Activated CD4-positive, alpha-beta memory T cell treated with anti-CD3 and anti-CD28 coated beads for 36 hours (primary cell): ENCODE measurements at places on chromosomes 3 and 15. TPM values are rescaled to one million over a fixed set of nuclear protein-coding genes. Genes with fewer than 3 reads are reported as not detected.

Gene C3orf22
- not detected for total RNA-seq

Gene SPINK8
- total RNA-seq = not detected

DNA sequence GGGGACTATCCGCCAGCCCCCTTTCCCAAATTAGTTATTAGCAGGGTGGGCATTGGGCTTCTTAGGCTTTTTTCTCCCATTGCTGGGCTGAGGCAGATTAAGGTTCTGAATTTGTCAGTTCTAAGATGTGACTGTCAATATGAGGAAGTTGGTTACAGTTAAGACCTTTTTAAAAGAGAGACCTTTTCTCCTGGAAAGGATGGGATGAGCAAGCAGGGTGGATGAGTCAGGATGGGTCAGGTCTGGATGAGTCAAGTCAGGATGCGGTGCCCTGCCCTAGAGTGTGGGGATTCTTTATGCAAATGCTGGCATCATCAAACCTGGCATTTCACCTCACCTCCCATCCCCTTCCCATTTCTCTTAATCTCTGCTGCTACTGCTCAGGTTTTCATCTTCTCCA lies 1.9 kb downstream of the AEN start:
- DNase-seq = peak; percentile 89

- no peak for DNase-seq
Measured at GRCh38 chr15:100255644-100256043, 86.1 kb downstream of the ADAMTS17 start.

Gene DUOXA2
- total RNA-seq = not detected

DNA sequence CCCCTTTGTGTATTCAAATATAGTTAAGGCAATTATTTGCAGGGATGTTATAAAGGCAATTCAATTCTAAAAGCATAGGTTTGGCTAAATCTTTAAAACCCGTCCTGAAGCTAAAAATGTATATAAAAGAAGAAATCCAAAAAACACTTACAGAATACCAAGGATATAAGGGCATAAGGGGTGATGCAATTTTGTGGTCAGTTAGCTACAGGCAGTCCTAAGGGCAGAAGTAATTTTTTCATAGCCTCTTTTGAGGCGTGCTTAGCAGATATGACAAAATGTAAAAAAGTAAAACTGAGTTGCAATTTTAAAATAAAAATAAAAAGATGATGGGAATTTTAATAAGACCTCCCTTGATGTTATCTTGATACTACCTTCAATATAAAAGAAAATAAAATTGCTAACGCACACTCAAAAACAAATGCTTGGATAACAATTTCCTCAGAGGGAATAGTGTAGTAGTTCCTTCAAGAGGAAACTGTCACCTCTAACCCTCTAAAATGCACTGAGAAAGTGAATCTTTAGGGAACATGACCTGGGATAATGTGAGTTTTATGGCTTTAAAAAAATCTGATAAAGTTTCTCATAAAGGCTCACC lies 104.2 kb downstream of the MYH15 start:
- DNase-seq = no peak

DNA sequence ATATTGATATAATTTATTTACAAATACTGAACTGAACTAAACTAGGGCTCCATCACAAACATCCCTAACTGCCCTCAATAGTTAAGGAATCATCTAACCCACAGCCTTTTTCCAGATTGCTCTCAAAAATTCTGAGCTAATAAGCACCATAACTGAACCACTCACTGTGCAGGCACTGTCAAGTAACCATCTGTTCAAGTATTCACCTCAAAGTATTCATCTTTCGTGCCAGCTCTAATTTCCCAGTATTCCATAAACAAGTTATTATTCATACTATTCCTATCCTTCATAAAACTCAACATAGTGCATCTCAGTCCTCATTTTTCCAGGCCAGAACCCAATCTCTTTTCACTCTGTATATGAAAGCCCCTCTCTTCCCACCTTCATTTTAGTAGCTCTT lies 41.1 kb downstream of the THBS1 start:
- DNase-seq = no peak

DNA sequence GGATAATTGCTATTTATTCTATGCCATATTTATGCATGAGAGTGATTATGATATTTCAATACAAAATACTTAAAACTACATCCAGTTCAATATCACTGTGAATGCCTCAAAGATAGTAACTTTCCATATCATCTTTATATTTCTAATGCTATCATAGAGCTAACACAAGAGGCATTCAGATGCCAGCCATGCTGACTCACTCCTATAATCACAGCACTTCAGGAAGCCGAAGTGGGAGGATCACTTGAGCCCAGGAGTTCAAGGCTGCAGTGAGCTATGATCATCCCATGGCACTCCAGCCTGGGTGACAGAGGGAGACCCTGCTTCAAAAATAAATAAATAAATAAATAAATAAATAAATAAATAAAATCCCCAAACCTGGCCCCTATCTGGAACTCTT lies 498.7 kb downstream of the EPHA3 start:
- no peak for DNase-seq

GRCh38 chr3:62777130-62777529 lies 98.1 kb downstream of the CADPS start:
- DNase-seq = no peak

GRCh38 chr3:105323274-105323599 lies 43.5 kb upstream of the ALCAM start:
- no peak for DNase-seq

DNA sequence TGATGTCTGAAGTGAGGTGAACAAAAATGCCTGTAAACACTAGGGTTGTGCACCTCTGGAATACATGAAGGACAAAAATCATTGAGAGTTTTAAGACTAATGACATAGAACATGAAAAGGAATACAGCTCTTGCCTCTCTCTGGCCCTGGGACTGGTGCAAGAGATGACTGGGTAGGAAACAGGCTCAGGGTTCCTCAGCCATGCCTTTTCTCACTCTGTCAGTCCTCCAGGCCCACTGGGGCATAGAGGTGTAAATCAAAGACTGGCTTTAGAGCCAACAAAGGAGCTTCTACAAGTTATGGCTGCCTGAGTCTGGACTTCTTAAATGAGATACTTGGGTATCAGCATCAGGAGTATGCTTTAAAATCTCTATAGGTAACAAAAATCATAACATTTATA lies 554.7 kb upstream of the KCNMB2 start:
- DNase-seq = no peak

Gene MESD
- 20.5 TPM for total RNA-seq

Gene GRIP2
- not detected for total RNA-seq

- DNase-seq = no peak
Measured at GRCh38 chr3:11534011-11534792, 109.5 kb downstream of the VGLL4 start.

- no peak for DNase-seq
Measured at GRCh38 chr3:15171096-15171495, 35.0 kb upstream of the CAPN7 start.

Gene PLD1
- total RNA-seq = 1.4 TPM

- DNase-seq = peak; percentile 40
Measured at GRCh38 chr3:9067352-9067975, 104.2 kb upstream of the RAD18 start.

GRCh38 chr3:4517093-4517492 lies 23.9 kb downstream of the ITPR1 start:
- DNase-seq = no peak

Gene MNS1
- 0.36 TPM for total RNA-seq

DNA sequence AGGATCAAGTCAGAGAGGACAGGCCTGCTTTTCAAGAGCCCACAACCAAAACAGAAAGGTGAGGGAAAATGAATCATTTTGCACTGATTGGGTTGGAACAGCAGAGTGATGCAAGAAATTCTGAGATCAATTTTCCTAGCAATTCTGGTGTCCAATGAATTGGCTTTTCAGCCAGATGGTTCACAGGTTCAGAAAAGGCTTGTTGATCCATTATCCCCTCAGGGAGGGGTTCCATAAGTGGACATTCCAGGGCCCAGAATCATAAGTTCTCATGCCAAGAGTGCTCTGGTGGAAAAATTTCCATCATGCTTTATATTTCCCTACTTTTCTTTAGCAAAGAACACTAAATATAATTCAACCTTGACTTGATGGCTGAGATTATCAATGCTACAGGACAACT lies 16.2 kb downstream of the RBP2 start:
- no peak for DNase-seq

Gene GP9
- total RNA-seq = not detected

GRCh38 chr3:53016236-53016635 lies 29.6 kb downstream of the SFMBT1 start:
- DNase-seq = no peak

- no peak for DNase-seq
Measured at GRCh38 chr3:79339846-79340245, 428.0 kb downstream of the ROBO1 start.

Gene GOLGA8T
- total RNA-seq = not detected

Gene POPDC2
- 2.1 TPM for total RNA-seq

DNA sequence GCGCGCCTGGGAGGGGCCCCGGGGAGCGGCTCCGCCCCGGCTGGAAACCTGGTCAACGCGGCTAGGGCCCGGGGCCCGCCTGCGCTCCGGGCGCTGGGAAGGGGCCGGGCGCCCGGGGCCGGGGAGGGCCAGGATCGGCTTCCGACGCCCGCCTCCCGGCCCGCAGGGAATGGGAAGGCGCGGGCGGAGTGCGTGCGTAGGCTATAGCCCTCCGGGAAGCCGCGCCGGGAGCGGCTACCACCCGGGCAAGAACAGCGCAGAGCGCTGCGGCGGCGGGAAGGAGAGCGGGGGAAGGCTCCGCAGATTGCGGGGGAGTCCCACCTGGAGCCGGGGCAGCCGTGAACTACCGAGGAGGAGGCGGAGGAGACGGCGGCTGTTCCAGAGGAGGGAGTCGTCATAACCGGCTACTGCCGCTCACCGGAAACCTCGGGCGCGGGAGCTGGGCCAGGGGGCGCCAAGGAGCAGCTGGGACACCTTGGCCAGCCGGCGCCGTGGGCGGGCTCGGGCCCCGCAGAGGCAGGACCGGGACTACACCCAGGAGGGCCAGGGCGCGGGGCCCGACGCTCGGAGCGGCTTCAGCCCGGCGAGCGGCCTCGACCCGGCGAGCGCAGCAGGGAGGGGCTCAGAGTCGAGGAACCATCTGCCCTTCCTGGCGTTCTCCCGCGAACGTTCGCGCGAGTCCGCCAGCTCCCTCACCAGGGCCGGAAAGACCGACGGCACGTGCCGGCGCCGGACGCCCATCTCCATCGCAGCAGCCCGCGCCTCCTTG lies at the start of gene EOGT:
Gene EOGT (minus strand): TSS at position 432 of the 769 bp plus-strand sequence. CDS start 3,838 bp downstream, outside the sequence.
- peak; percentile 90 for DNase-seq

- DNase-seq = no peak
Measured at GRCh38 chr15:77457905-77458265, 37.2 kb downstream of the HMG20A start.

DNA sequence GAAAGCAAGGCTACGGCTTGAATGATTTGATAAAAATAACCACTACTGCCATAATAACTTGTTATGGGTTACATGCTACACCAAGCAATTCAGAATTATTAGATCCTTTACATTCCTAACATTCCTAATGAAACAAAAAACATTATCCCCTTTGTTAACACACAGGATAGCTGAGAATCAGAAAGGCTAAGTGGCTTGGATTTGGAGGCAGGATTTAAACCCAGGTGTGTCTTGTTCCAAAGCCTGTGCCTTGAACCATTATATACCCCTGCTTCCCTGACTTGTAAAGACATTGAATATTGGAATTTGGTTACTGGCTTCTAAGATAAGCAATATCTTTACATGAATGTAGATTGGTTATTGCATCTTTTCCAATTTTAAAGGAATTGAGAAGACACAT lies 417.1 kb upstream of the GOLIM4 start:
- DNase-seq = no peak
